ENCODE measurements at places on chromosomes 12 and 14.

DNA sequence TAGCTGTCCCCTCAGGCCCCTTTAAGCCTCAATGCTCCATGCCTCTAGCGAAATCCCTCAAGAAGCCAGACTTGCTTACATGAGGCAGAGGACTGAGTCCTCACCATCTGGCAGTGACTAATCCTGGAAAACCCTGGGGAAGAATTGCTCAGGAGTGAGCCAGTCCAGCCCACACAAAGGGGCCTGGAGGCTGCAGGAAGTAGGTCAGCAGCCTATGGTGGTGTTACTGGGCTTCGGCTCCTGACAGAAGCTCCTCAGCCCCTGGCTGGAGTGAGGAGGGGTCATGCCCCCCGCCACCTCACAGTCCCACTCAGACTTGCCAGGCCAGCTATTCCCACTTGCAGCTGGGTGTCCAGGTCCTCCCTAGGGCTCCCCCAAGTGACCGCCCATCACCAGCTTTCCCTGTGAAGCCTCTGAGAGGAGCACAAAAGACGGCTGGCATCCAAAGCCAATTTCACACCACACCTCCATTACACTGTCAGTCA lies 250.5 kb downstream of the DPF3 start:
- no peak for DNase-seq
- H3K4me3 ChIP-seq: no peak overlapping the region
- no peak overlapping the region for H3K27ac ChIP-seq
- no peaks in the 10 kb centered on the region for H3K4me1 ChIP-seq
- no peaks in the 10 kb centered on the region for H3K36me3 ChIP-seq

DNA sequence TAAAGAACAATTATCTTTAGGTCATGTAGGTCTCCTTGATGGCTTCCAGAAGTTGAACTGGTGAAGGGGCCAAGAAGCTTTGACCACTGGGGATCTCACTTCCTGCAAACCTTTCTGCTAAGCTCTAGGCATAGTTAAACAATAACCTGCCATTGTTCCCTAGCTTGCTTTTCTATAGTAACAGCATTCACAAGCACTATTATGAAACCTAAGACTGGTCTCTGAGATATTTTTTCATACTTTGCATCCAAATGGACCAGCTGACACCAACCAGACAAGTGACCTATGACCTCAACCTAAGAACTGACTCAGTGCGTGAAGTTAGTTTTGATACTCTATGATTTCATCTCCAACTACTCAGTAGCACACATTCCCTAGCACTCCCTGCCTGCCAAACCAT lies 129.1 kb downstream of the PTPRB start:
- no peaks in the 10 kb centered on the region for H3K36me3 ChIP-seq
- H3K27ac ChIP-seq: no peak overlapping the region
- no peak overlapping the region for H3K4me3 ChIP-seq
- no peak for DNase-seq
- no peaks in the 10 kb centered on the region for H3K4me1 ChIP-seq

DNA sequence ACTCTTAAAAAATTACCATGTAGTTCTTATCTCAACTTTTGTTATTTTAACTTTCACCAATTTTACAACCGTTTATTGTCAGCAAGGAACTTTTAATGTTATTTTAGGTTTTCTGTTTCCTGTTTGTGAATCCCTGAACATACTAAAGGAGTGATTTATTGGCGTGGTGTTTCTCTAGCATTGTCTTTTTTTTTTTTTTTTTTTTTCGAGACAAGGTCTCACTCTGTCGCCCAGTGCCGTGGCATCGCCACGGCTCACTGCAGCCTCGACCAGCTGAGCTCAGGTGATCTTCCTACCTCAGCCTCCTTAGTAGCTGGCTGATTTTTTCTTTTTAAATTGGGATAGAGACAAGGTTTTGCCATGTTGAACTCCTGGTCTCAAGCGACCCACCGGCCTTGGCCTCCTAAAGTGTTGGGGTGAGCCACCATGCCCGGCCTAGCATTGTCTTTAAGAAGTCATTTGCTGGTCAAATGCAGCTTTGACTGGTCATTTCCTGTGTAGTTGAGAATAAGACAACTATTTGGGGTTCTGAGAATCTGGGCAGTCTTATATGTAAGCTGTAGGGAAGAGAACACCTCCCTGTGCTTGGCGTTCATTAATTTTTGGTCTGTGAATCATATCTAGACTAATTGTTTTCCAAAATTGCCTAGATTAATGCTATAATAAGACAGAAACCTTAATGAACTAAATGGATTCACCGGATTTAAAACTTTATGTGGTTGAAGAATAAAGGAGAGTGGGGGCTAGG lies 2.1 kb downstream of the WASHC4 start:
- H3K4me1 ChIP-seq: no peaks in the 10 kb centered on the region
- H3K36me3 ChIP-seq: no peaks in the 10 kb centered on the region
- H3K27ac ChIP-seq: peak overlapping the region; percentile 24

GRCh38 chr12:47651368-47652254 lies 54.2 kb downstream of the RPAP3 start:
- DNase-seq: peak; percentile 43
- no peaks in the 10 kb centered on the region for H3K36me3 ChIP-seq
- no peak overlapping the region for H3K4me3 ChIP-seq
- no peak overlapping the region for H3K27ac ChIP-seq

- H3K36me3 ChIP-seq: no peaks in the 10 kb centered on the region
- no peak overlapping the region for H3K27ac ChIP-seq
- no peak overlapping the region for H3K4me3 ChIP-seq
- no peaks in the 10 kb centered on the region for H3K27me3 ChIP-seq
- DNase-seq: no peak
- H3K4me1 ChIP-seq: no peaks in the 10 kb centered on the region
Measured at GRCh38 chr14:52974406-52974805, 23.6 kb upstream of the FERMT2 start.

DNA sequence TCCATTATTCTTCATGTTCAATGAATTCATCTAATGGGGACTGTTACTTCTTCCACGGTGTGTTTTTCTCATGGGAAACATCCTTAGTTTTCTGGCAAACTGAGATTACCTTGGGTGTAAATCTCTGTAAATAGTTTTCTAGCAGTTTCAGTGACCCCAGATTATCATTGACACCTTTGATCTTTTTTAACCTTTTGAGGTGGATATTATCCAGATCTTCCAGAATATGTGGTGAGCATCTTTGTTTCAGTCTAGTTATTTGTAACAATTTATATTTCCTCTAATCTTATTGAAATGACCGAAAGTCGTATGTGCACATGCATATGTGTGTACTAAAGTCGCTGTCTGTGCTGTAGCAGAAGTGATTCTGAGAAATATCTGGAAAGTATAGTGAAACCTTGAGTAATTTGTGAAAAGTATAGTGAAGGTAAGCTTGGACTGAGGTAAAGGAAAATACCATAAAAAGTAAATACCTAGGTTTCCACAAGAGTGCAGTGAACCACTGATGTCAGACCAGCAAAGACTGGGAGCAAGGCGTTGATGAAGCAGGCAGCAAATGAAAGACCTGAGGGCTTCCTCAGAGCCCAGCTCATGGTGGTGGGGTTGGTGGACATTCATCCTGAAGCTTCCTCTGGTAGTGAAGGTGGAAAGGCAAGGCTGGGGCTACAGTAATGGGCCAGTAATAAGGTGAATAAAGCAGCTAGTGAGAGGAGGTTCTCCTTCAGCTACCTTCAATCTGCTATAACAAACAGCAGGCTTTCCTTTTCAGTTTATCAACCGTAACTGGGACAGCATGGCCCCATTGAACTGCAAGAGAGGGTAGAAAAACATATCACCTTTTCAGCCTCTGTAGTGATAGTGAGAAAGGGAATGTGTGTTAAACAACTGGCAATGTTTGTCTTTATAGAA lies 480.2 kb upstream of the FBXO33 start:
- H3K4me3 ChIP-seq: no peak overlapping the region
- H3K4me1 ChIP-seq: no peaks in the 10 kb centered on the region
- DNase-seq: no peak

DNA sequence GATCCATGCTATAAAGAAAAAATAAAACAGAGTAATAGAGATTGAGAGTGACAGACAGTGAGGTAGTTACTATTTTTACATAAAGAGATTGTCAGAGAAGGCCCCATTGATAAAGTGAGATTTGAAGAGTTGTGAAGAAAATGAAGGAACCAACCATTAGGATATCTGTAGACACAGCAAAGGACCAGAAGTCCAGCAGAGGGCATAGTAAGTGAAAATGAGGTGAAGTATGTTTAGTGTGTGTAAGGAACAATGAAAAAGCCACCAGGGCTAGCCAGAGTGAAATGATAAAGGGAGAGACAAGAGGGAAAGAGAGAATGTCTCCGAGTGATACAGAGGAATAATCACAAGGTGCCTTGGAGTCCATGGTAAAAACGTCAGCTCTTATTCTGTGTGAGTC lies 411.0 kb downstream of the NELL2 start:
- H3K36me3 ChIP-seq: no peaks in the 10 kb centered on the region
- H3K4me3 ChIP-seq: no peak overlapping the region
- H3K27me3 ChIP-seq: no peaks in the 10 kb centered on the region
- DNase-seq: no peak
- no peak overlapping the region for H3K27ac ChIP-seq

DNA sequence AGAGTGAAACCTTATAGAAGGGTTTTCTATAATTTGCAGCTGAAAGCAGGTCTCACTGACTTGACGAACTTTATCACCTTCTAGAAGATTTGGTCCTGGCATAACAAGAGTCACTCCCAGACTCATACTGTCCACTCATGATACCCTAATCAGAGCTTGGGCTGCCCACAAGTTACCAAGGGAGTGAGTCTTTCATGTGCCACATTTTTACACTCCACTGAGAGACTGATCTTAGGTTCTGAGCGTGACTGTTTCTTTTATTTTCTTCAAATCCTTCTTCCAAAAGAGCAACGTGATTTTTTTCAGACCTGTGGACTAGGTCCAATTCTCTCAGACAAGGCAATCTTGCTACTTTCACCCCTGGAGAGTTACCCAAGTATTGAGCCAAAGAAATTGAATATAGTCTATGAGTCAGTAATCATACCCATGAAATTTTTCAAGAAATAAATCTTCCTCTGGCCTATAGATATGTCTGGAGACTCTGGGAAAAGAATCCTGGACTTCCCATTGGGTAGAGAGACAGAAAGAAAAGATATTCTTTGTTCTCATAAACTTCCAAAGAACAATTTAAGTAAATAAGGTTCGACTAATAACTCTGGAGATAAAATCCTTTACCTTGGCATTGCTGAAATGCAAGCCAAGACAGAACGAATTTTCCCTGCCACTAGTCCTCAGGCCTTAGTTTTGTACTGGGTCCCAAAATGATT lies 26.9 kb downstream of the SIX1 start:
- no peak overlapping the region for H3K4me3 ChIP-seq
- peaks cover 8% of the 10 kb centered on the region for H3K4me1 ChIP-seq
- peak overlapping the region; percentile 78 for H3K27ac ChIP-seq
- peak; percentile 39 for DNase-seq

DNA sequence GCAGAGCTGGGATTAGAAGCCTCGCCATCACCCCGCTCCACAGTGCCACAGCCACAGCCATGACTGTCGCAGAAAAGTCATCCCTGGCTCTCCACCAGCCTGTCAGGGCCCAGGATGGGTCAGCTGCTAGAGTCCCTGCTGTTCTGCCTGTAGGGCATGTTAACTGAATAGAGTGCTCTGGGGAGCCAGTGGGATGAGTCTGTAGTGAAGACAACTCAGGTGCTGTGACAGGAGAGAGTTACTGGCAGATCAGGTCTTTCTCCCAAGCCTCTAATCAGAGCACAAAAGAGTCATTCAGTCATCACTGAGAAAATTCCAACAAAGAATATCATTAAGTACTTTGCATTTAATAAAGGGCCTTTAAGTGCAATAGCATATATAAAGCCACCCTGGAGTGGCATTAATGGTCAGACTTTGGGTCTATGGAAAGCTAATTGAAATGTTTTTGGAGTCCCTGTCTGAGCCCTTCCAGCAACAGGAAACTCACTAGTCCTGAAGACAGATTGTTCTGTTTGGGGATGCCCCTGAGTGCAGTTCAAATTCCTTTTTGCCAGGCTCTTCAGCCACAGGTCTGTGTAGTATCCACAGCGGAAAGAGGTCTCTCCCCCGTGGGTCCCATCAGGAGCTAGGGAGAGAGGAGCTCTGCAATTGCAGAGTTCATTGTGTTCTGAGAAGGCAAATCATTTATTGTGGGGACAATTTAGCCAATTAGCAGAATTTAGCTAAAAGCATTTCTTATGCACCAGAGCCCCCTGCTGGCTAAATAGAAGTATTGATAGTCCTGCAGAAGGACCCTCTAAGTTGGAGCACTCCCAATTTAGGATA lies 45.2 kb upstream of the C14orf132 start:
- DNase-seq: peak; percentile 37
- no peak overlapping the region for H3K27ac ChIP-seq
- H3K27me3 ChIP-seq: no peaks in the 10 kb centered on the region
- no peak overlapping the region for H3K4me3 ChIP-seq
- H3K4me1 ChIP-seq: no peaks in the 10 kb centered on the region

DNA sequence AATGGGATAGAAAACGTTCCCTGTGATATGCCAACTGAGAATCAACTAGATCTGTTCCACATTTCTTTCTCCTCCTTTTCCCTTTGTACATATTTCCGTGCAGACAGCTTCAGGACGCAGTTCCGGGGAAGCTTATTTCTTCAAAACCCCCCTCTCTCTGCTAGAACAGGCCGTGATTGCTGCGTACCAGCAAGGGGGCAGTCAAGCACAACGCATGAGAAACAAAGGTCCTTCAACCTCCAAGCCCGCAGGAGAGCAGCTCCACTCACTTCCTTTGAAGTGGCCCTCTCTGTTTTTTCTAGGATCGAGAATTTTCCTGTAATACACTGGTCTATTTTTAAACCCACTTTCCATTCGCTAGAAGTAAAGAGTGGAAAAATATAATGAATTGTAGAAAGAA lies 80.8 kb downstream of the ZNF664 start:
- no peaks in the 10 kb centered on the region for H3K36me3 ChIP-seq
- H3K4me3 ChIP-seq: no peak overlapping the region
- H3K4me1 ChIP-seq: no peaks in the 10 kb centered on the region

GRCh38 chr14:34174973-34175372 lies 224.1 kb upstream of the EGLN3 start:
- H3K27ac ChIP-seq: no peak overlapping the region
- H3K4me1 ChIP-seq: no peaks in the 10 kb centered on the region
- no peak overlapping the region for H3K4me3 ChIP-seq
- DNase-seq: no peak
- no peaks in the 10 kb centered on the region for H3K36me3 ChIP-seq

DNA sequence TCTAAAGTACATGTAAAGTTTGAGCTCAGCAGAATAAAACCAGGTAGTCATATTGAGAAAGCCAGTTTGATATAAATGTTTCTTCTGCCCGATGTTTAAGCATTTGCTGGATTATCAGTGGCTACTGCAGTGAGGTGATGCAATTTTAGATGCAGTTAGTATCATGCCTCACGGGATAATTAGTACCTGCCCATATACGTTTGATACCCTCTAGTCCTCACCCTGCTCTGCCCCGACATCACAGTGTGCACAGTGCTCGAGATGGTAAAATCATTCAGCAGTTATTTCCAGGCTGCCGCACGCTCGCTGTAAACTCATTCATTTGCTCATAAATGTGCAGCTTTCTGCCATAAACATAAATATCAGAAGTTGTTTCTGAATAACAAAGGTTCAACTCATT lies 152.7 kb downstream of the PELI2 start:
- no peaks in the 10 kb centered on the region for H3K4me1 ChIP-seq
- no peaks in the 10 kb centered on the region for H3K27me3 ChIP-seq

- no peaks in the 10 kb centered on the region for H3K27me3 ChIP-seq
- peak overlapping the region; percentile 50 for H3K4me3 ChIP-seq
- H3K27ac ChIP-seq: peak overlapping the region; percentile 94
- H3K4me1 ChIP-seq: no peaks in the 10 kb centered on the region
Measured at GRCh38 chr12:55972911-55973598, 823 bp upstream of the RAB5B start.

All from prostate gland (tissue), 2 donors.